Temporal lobe (tissue), 4 donors: ENCODE measurements at places on chromosomes 7 and 10. TPM values are rescaled to one million over a fixed set of nuclear protein-coding genes. Genes with fewer than 3 reads are reported as not detected.

Gene TMEM213
- total RNA-seq: not detected

Gene PILRA
- total RNA-seq: 1.2 TPM

Gene LYZL2
- not detected for total RNA-seq

Gene AGBL3
- total RNA-seq: 4.7 TPM

Gene PRSS37
- not detected for total RNA-seq

Gene KLF14
- not detected for total RNA-seq

Gene ARHGEF35
- total RNA-seq: 0.49 TPM

Gene OR2A5
- not detected for total RNA-seq

Gene RSPH10B
- 2.7 TPM for total RNA-seq

Gene DUSP5
- total RNA-seq: 3.0 TPM

Gene RNLS
- 4.2 TPM for total RNA-seq
